ENCODE measurements at places on chromosomes 4 and X.

GRCh38 chrX:118675966-118676349, 51.4 kb upstream of the IL13RA1 start:
- no peak for DNase-seq

DNA sequence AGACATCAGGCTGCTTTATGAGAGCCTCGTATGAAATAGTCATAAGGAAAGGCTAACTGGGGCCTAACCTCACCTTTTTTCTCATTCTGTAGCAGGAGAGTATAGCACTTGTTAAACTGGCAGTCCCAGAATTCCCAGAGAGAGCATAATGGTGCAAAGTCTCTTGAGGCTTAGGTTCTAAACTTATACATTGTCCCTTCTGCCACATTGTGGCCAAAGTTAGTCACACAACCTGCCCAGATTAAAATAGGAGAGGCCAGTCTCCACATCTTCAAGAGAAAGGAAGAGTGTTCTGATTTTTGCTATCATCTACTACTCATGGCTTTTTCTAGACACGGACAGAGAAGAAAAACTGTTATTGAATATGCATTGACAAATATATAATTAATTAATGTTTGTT, 1588.9 kb upstream of the PCDH7 start:
- no peak for DNase-seq

- DNase-seq = no peak
These were observed 312.4 kb downstream of the DHRSX start for GRCh38 chrX:2188330-2188792.

DNA sequence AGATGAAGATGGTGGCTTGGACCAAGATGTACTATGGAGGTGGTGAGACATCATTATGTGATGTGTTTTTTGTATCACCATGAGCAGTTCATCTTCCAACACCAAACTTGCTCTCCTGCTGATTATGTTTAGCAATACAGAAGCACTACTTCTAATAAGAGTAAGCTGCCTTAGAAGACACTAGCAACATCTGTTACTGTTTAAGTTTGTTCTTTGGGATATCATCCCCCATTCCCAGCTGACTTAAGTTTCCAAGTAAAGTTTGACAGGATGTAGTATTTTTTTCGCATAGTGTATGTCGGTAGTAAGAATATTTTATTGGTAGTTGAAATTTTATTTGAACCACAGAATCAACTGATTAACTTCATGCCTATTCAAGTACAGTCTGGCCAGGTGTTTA, 123.5 kb upstream of the BMPR1B start:
- DNase-seq = no peak

GRCh38 chr4:100555611-100556337, 38.0 kb upstream of the EMCN start:
- no peak for DNase-seq

GRCh38 chr4:146522869-146523205, 1.1 kb upstream of the SLC10A7 start:
- no peak for DNase-seq

- no peak for DNase-seq
These were observed 235.1 kb upstream of the HCCS start for GRCh38 chrX:10875995-10876394.

DNA sequence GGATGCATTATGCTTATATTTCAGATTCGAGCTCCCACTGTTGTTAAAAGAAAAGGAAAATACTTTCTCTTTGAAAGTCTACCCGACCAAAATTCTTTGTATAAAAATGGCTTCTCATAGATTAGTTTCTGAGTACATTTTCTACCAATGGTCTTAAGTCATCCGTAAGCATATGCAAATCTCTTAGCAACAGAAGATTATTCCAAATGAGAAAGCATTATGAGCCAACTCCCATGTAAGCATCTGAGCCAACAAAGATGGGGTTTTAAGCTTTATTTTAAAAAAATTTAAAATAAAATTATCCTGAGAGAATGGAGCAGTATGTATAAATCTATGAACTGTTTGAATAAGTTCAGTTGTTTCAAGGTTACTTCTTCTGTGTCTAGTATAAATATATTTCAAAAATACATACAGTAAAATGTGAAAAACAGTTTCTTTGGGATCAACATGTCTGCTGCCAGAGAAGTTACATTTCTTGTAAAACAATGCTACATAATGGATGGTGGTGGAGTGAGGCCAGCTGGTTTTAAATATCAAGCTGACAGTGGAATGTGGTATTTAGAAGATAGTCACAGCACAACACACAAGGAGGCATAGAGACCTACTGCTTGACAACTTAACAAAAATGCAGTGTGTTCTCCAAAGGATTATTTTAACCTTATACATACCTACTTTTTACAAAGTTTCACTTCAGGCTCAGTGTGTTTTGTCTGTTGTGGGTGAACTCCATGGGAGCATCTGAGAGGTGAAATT, 199.5 kb upstream of the DIPK2B start:
- no peak for DNase-seq

DNA sequence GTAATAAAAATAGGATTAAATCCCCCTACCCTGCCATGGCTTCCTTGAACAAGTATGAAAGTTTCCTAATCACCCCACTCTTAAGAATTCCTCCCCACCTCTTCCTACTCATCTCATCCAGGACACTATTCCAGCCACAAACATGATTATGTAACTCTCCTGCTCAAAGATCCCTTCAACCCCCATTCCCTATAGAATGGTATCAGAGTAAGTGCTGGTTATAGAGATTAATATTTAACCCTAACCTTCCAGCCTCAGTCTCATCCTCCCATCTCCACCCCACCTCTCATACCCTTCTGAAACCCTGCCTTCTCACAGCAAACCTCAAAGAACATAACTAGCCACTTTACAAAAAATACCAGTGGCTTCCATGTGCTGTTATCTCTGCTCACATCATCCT, 155.1 kb downstream of the PPP3CA start:
- DNase-seq = no peak

DNA sequence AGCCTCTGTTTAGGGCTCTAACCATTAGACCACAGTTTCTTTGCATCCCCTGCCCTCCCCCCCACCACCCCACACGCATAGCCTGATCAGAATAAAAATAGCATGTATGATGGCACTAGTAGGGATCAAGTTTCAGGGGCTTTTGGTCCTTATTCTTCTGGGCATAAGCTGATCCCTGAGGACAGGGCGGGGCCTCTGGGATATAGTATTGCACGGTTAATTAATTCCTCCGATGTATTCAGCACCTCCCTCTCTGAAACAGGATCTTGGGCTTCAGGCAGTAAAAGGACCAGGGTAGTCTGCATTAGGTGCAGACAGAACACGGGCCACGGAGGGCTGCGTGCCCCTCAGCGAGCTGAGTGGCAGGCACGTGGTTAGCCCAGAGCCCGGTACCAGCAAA, 57.1 kb downstream of the ELF4 start:
- no peak for DNase-seq

DNA sequence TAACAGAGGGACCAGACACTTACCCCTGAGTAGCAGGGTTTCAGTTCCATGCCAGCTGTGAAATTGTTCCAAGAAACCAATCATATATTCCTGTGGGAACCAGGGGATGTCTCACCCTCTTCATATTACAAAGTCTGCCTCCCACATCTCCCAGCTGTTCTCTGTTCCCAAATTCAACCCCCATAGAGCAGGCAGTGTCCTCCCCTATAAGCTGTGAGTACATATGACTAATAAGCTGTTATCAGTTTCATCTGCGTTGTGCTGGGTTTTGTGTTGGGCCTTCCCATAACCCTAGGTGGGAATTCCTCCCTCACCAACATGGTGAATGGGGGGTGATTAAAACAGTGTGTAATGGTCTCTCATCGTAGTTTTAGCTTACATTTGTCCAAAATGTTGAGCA, 41.0 kb downstream of the CEP44 start:
- no peak for DNase-seq

DNA sequence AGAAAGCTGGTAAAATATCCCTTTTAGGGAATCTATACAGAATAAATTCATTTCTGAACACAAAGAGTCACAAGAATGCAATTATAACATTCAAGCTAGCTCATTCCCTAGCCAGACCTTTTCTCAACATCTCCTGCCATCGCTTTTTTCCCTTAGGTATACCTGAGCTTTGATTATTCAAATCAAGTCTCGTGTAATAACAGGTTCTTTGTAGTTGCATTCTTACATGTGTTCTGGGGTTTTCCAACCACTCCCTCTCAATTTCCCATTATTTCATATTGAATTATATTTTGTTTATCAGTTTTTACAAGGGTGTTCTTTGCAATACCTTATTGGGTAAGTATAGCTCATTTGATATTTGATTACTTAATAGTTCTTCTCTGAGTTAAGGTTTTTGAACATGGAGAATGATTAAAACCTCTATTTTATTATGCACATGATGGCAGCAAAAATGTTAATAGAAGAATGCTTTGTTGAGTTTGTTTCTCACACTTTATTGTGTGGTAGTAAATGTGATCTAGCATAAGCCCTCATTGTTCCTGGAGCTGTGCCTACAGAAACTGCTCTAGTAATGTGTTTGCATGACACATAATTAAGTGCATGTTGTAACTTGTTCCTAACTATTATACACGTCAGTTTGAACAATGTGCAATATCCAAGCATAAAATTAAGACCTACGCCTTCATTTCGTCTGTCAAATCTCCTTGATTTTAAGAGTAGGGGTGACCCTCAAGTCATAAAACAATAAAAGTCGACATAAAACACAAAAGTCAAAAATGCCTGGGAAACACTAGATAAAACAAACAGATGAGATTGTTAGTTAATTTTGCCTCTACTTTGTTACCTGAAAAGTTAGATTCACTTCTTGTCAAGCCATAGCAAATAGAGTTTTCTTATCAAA, 124.0 kb upstream of the POF1B start:
- DNase-seq = no peak

GRCh38 chr4:98950925-98951324, 22.0 kb upstream of the EIF4E start:
- no peak for DNase-seq

- DNase-seq = no peak
These were observed 33.9 kb downstream of the CPLX1 start for GRCh38 chr4:791898-792625.
